Stomach (tissue), 19 donors: ENCODE measurements at places on chromosomes 2 and 18. TPM values are rescaled to one million over a fixed set of nuclear protein-coding genes. Genes with fewer than 3 reads are reported as not detected.

DNA sequence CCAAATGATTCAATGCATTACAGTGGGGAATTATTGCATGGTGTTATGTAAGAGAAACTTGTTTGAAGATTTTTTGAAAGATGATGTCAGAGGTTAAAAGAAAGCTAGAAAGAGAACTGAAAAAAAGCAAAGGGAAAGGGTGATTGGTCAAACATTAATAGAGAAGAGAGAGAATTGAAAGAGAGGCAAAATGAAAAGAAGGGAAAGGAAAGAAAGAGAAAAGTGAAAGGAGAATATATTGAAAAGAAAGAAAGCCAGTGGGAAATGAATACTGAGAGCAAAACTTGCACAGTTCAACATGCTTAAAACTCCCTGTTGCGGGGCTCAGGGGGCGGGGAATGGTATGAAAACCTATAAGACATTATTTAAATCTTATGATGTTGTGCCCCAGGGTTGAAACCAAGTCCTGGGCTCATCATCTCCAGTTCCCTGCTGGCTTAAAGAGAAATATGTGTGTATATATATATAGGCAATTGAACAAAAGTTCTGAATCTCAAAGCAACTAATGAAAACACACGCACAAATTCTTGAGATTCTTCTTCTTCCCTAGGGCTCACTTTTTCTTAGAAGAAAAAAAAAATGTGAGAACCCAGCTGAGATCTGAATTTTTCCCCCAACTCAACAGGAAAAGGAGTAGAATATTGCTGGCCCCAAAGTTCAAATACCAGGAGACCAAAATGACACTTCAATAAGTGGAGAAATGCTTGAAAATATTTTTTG lies 2045.9 kb upstream of the CELF4 start:
- DNase-seq: no peak

COLEC11 gene
- polyA plus RNA-seq: 2.1 TPM

GRCh38 chr2:122851972-122852531 lies 1096.6 kb downstream of the TSN start:
- no peak for DNase-seq

DNA sequence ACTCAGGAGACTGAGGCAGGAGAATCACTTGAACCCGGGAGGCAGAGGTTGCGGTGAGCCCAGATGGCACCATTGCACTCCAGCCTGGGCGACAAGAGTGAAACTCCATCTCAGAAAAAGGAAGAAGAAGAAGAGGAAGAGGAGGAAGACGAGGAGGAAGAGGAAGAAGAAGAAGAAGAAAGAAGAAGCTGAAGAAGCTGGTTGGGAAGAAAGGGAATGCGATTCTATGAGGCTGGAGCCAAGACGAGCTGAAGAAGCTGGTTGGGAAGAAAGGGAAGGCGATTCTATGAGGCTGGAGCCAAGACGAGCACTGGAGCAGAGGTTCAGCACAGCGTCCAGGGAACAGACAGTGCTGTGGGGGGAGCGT lies 30.3 kb upstream of the TAF1B start:
- no peak for DNase-seq

DNA sequence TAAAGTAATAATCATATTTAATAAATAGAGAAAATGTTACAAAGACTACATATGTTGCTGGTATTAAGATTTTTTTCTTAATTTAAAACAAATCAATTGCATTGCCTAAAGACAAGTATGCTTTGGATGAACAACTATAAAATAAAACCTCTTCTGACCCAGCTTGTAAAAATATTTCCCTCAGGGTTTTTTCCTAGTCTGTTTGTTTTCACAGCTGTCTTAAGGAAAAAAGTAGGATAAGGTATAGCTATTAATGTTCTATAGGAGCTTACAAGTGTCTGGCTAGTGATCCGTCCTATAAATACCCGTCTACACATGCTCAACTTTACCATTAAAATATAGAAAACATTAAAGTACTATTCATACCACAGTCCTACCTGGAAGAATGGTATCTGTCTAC lies 97.1 kb downstream of the NOL10 start:
- DNase-seq: no peak

DNA sequence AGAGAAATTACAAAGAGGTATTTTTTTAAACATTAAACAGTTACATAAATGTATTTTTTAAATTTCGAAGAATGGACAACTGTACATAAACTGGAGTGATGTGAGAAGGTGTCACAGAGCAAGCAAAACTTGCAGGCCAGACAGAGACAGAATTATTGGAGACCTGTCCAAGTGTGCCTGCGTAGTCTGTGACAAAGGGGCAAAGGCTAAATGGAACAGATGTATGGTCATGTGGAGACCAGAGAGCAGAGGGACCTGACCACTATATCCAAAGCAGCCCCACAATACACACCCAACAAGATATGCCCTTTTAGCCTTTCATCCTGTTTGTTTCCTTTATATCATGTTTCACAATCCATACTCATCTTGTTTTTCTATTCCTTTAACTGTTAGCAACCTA lies 225.3 kb upstream of the VWC2L start:
- no peak for DNase-seq

- peak; percentile 53 for DNase-seq
These were observed 416.0 kb upstream of the HS6ST1 start for GRCh38 chr2:128734521-128735295.
